ENCODE measurements at places on chromosomes 4 and X. TPM values are rescaled to one million over a fixed set of nuclear protein-coding genes. Genes with fewer than 3 reads are reported as not detected.

Gene PNMA5
- 0.27 TPM for total RNA-seq

Gene RBMXL3
- not detected for total RNA-seq

Gene LRPAP1
- total RNA-seq: 60.9 TPM

- no peaks in the 10 kb centered on the region for H3K4me1 ChIP-seq
- H3K27ac ChIP-seq: no peak overlapping the region
- no peak for DNase-seq
Measured at GRCh38 chrX:24902806-24903205, 113.0 kb downstream of the ARX start.

- H3K4me3 ChIP-seq: no peak overlapping the region
- H3K27ac ChIP-seq: no peak overlapping the region
- peaks cover 20% of the 10 kb centered on the region for H3K4me1 ChIP-seq
- no peaks in the 10 kb centered on the region for H3K27me3 ChIP-seq
- no peak for DNase-seq
- H3K36me3 ChIP-seq: peaks cover 59% of the 10 kb centered on the region
Measured at GRCh38 chr4:80010316-80010715, 62.7 kb downstream of the ANTXR2 start.

DNA sequence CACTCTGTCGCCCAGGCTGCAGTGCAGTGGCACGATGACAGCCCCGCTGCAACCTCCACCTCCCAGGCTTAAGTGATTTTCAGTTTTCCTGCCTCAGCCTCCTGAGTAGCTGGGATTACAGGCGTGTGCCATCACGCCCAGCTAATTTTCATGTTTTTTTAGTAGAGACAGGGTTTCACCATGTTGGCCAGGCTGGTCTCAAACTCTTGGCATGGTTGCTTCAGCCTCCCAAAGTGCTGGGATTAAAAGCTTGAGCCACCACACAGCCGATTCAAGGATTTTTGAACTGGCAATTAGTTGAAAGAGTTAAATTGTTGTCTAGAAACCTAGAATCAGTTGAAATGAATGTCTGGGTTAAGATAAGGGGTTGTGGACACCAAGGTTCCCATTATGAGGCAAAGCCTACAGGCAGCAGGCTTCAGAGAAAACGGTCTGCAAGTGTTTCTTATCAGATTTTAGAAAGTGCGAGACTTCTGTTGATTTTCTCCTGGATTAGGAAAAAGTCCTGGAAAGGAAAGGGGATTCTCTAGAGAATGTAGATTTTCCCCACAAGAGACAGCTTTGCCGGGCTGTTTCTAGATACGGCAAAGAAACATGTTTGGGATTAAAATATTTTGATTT lies 8.3 kb upstream of the CCNI start:
- no peak overlapping the region for H3K27ac ChIP-seq
- no peaks in the 10 kb centered on the region for H3K36me3 ChIP-seq
- DNase-seq: no peak
- H3K4me1 ChIP-seq: peaks cover 17% of the 10 kb centered on the region
- H3K4me3 ChIP-seq: no peak overlapping the region

DNA sequence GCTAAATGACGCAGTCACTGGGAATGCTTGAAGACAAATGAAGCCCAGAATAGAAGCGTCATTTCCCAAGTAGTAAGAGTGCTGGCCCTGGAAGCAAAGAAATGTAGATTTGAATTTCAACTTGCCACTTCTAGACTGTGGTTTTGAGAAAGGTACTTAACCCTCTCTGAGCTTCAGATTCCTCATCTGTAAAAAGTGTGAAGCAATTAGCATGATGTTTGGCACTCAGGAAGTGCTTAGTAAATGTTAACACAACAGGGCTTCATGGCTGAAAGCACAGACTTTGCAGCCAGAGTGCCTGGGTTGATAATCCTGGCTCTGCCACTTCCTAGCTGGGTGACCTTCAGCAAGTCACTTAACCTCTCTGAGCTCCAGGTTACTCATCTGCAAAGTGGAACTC lies 147.4 kb upstream of the RPS6KA3 start:
- no peaks in the 10 kb centered on the region for H3K36me3 ChIP-seq
- DNase-seq: no peak
- no peaks in the 10 kb centered on the region for H3K27me3 ChIP-seq
- H3K4me1 ChIP-seq: peaks cover 34% of the 10 kb centered on the region
- no peak overlapping the region for H3K4me3 ChIP-seq

DNA sequence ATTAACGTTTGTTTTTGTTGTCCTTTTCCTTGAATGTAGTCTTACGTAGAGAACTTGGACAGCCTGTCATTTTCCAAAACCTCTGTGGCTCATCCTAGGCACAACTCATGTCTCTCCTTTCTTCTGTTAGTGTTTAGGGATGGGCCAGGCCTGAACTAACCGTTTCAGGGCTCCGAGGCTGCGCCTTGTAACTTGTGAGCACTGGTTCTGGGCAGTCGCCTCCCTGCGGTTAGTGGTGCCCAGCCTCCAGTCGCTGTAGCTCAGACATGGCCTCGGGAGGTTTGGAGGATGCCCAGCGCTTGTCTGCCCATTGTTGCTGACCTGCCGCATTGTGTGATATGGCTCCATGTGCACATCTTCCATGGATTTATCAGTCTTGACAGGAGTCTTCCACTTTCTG lies 32.8 kb downstream of the TMEM131L start:
- H3K4me1 ChIP-seq: peaks cover 94% of the 10 kb centered on the region
- peak overlapping the region; percentile 25 for H3K4me3 ChIP-seq
- no peak for DNase-seq
- no peaks in the 10 kb centered on the region for H3K27me3 ChIP-seq

GRCh38 chr4:121462660-121463261 lies 81.9 kb upstream of the QRFPR start:
- H3K4me3 ChIP-seq: no peak overlapping the region
- no peak overlapping the region for H3K27ac ChIP-seq
- H3K4me1 ChIP-seq: no peaks in the 10 kb centered on the region
- no peaks in the 10 kb centered on the region for H3K27me3 ChIP-seq

DNA sequence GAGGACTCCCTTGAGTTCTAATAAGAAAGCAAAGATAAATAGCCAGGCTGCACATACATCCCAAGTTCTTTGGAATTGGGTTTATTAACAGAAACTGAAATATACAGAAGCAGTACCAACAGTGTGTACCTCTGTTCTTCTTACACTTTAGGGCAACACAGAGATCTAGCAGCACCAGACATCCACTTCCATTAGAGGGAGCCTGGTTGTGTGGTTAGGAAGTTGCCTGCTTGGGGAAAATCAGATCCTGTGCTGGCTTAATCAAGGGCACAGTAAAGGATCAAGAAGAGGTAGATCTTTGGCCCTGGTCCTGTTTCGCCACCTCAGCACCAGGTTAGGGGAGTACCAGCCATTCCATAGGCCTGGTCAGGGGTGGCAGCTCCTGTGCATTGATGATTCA lies 231.1 kb upstream of the ARHGAP24 start:
- no peak overlapping the region for H3K27ac ChIP-seq
- DNase-seq: no peak
- no peak overlapping the region for H3K4me3 ChIP-seq
- no peaks in the 10 kb centered on the region for H3K4me1 ChIP-seq

GRCh38 chr4:147964266-147964880 lies 232.5 kb downstream of the ARHGAP10 start:
- no peak for DNase-seq
- no peak overlapping the region for H3K4me3 ChIP-seq
- no peaks in the 10 kb centered on the region for H3K4me1 ChIP-seq
- H3K36me3 ChIP-seq: no peaks in the 10 kb centered on the region
- no peaks in the 10 kb centered on the region for H3K27me3 ChIP-seq

DNA sequence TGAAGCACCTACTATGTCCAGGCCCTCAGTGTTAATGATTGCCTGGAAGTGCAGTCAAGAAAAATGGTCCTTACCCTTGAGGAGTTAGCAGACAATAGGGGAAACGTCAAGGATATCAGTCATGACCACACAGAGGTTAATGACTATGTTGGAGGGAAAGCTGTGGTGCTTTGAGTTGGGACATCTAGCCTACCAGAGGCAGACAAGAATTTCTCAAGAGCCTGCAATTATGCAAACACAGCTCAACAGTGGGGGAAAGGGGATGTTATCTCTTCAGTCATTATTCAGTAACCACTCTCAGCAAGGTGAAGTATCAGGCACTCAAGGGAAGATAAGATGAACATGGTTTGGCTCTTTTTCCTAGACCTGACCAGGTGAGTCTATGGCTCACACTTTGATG lies 7.0 kb upstream of the FGFBP1 start:
- DNase-seq: no peak
- H3K4me3 ChIP-seq: no peak overlapping the region
- H3K27me3 ChIP-seq: no peaks in the 10 kb centered on the region
- no peak overlapping the region for H3K27ac ChIP-seq
- H3K36me3 ChIP-seq: no peaks in the 10 kb centered on the region

- no peaks in the 10 kb centered on the region for H3K4me1 ChIP-seq
- peaks cover 13% of the 10 kb centered on the region for H3K27me3 ChIP-seq
- H3K4me3 ChIP-seq: no peak overlapping the region
- H3K27ac ChIP-seq: no peak overlapping the region
- peak; percentile 29 for DNase-seq
Measured at GRCh38 chr4:183840311-183840710, 64.8 kb upstream of the STOX2 start.

GRCh38 chr4:36533944-36534343 lies 252.5 kb downstream of the DTHD1 start:
- H3K27ac ChIP-seq: no peak overlapping the region
- no peak for DNase-seq
- H3K27me3 ChIP-seq: peaks cover 4% of the 10 kb centered on the region
- H3K36me3 ChIP-seq: no peaks in the 10 kb centered on the region
- H3K4me1 ChIP-seq: no peaks in the 10 kb centered on the region
- no peak overlapping the region for H3K4me3 ChIP-seq

- no peak overlapping the region for H3K27ac ChIP-seq
- H3K4me3 ChIP-seq: no peak overlapping the region
- peaks cover 30% of the 10 kb centered on the region for H3K4me1 ChIP-seq
- DNase-seq: no peak
- peaks cover 43% of the 10 kb centered on the region for H3K27me3 ChIP-seq
Measured at GRCh38 chr4:140158365-140159030, 4.5 kb upstream of the MAML3 start.

Data from activated B cell treated with CpG ODN at 0.5 μM for 24 hours (primary cell).